Naive thymus-derived CD4-positive, alpha-beta T cell (primary cell): ENCODE measurements at places on chromosomes 16 and 17. TPM values are rescaled to one million over a fixed set of nuclear protein-coding genes. Genes with fewer than 3 reads are reported as not detected.
A peak's percentile ranks its signal among the peaks of the same experiment; 100 is the strongest.

Gene SAMD14
- not detected for total RNA-seq

Gene ZMYND15
- 0.30 TPM for total RNA-seq

Gene LITAFD
- not detected for total RNA-seq

DNA sequence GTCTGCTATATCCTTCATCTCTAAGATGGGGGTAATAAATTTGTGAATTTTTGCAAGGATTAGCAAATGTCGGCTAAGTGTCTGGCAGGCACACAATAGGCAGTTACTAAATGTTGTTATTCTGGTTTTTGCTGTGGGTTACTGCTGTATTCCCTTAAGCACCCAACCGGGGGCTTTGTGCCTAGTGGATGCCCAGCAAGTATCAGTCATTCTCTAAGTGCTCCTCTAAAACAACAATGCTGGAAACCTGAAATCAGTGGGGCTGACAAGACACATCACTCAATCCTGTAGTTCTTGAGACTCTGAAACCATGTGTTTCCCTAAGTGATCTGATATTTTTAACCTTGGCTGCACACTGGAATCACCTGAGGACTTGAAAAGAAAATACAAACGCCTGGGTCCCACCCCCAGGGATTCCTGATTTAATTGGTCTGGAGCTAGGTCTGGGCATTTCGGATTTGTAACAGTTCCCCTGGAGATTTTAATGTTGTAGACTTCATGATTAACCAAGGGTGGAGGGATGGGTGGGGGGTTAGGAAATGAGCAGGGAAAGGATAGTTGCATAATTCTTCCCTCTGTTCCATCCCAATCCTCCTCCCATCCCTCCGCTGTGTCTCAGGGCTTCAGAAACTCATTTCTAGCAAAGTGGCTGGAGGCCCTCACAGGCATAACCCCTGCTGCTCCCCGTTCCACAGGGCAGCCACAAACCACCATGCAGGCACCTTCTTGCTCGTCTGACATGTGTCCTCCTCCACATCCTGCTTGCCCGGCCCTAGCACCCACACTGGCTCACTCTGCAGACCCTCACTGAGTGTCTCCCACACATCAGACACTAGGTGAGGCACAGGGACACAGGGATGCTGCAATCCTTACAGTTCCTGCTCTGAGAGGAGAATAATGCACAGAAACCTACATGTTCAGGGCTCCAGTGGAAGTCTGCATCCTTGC is 61.7 kb upstream of the LYRM9 start:
- H3K27ac ChIP-seq: no peak overlapping the region
- H3K4me1 ChIP-seq: no peaks in the 10 kb centered on the region
- no peak overlapping the region for H3K4me3 ChIP-seq
- no peaks in the 10 kb centered on the region for H3K36me3 ChIP-seq
- no peak for DNase-seq

GRCh38 chr17:82065193-82065637 is 389 bp downstream of the DUS1L start:
- H3K4me1 ChIP-seq: peaks cover 8% of the 10 kb centered on the region
- no peaks in the 10 kb centered on the region for H3K27me3 ChIP-seq
- peak overlapping the region; percentile 86 for H3K27ac ChIP-seq
- no peak for DNase-seq
- H3K4me3 ChIP-seq: peak overlapping the region; percentile 62
- peaks cover 4% of the 10 kb centered on the region for H3K36me3 ChIP-seq

DNA sequence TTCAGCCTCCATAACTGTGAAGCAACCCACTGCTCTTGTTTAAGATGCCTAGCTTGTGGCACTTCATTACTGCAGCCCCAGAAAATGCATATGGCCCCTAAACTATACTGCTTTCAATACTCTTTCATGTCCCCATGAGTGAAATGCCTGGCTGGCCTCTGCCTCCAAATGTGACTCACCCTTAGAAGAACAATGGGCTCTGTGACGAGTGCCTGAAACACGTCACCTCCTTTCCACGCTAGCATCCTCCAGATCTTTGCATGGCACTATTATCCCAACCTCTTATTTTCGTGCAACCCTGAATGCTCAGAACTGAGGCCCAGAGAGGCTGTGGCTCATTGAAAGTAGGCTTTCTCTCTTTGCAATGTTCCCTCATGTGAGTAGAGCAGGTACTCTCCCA is 233.1 kb downstream of the CBLN1 start:
- no peak overlapping the region for H3K27ac ChIP-seq
- DNase-seq: no peak
- no peak overlapping the region for H3K4me3 ChIP-seq

- no peak overlapping the region for H3K4me3 ChIP-seq
- H3K27ac ChIP-seq: no peak overlapping the region
- DNase-seq: no peak
- no peaks in the 10 kb centered on the region for H3K4me1 ChIP-seq
Observed at GRCh38 chr17:66002812-66003211, 189.1 kb downstream of the CEP112 start.
